HAP-1 (cell line): ENCODE measurements at places on chromosomes 12 and 14.

DNA sequence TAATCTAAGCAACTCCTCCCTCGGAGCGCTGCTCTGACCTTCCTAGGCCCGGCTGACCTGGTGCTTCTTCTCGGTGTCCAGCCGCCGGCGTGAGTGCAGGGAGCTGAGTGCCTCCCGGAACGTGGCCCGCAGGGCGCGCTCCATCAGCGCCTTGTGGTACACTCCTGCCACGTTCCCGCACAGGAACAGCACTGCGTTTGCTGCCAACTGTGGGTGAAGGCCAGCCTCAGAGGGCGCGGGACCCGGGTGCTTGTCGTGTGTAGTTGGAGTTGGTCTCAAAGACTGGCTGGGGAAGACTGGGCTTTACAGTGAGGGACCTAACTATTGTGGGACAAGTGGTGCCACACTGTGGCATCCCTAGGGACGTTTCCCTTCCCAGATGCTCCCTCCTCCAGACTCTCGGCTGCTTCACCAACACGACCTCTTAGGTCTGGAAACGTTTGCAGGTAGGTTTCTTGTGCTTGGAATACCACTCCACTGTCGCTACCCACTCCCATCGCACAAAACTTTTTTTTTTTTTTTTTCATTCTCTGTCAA lies 3.1 kb downstream of the ADCY4 start:
- no peak for DNase-seq

DNA sequence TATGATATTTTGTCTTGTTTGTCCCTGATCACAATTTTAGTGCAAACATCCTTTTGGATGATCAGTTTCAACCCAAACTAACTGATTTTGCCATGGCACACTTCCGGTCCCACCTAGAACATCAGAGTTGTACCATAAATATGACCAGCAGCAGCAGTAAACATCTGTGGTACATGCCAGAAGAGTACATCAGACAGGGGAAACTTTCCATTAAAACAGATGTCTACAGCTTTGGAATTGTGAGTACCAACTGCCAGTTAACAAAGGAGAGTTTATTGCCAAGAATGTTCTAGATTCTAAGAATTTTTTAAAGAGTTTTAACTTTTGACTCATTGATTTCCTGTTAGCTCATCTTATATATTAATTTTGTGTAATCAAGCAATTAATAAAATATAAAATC lies 55.4 kb downstream of the IRAK3 start:
- DNase-seq = no peak

- peak; percentile 60 for DNase-seq
Measured at GRCh38 chr12:95790917-95791849, 619 bp upstream of the NTN4 start.

DNA sequence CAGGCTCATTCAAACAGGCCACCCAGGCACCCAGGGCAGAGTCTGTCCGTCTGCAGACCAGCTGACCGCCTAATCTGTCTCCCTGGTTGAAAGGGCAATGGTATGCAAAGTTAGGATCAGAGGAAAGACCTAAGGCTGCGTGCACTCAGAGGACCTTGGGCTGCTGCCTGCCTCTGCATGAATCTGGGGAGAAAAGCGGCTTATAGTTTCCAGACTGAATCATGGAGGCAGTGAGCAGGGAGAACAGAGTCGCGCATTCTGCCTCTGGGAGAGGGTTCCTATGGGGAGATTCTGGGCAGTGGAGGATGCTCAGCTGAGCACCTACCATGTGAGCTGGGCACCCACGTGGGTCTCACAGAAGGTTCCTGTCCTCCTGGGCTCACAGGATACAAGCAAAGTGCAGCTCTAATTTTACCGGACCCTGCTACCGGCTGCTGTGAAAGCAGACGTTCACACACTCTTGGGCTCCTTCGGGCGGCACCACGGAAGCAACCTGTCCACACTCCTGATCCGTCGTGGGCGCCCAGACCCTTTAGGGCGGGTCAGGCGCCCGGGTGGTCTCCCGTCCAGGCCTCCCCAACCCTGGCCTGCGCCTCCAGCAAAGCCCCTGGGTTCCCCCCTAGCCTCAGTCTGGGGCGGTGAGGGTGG lies 772 bp downstream of the SCARB1 start:
- peak; percentile 26 for DNase-seq

- no peak for DNase-seq
Measured at GRCh38 chr14:76882651-76883050, 56.4 kb downstream of the LRRC74A start.

DNA sequence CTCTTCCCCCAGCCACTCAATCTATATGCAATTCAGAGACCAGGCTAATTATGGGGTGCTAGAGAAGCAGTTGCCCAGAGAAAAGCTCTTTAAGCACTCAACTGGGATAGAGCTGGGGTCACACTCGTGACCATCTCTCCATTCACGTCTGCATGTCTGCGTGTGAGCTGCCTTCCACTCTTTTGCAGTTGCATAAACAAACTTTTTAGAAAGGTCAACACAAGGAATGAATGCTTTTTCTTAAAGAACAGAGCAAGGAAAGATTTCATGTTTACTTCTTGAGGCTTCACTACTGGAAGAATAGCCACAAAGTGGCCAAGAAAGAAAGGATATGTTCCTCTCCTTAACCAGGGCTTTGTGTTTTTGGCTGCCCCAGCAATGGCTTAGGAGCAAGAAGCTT lies 151.1 kb downstream of the SAMD4A start:
- DNase-seq = no peak

DNA sequence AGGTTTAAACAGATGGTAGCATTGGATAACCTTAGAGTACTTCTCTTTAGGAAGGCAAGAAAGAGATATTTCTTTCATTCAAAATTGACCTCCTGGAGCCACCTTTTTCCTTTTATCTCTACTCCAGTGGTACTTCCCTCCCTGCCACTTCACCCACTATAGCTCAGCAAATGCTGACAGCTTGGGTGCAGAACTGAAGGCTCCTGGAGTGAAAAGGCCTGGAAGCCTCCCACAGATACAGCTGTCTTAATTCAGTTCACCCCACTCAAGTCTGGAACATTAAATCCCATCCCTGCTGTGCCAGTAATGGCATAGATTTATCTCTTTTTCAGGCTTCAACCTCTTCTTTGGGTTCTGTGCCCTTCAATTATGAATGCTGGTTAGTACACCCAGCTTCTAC lies 140.3 kb downstream of the NEDD1 start:
- DNase-seq = no peak

GRCh38 chr12:111425655-111426054 lies 19.9 kb downstream of the SH2B3 start:
- DNase-seq = no peak

DNA sequence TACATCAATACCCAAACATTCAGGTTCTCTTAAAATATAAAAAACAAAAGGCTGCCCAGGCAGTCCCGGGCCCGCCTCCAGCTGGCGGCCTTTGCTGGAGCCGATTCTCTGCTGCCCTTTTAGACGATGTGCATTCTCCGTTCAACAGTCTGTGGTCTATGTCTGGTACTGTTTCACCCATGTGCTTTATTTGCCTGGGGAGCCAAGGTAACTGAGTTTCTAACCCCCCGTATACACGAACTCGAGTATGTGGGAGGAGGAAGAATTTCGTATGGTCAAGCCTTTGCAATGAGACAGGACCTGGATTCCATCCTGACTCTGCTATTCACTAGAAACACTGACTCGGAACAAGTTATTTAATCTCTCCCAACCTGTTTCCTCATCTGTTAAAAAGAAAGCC lies 54.1 kb upstream of the GPR68 start:
- DNase-seq = no peak

GRCh38 chr14:104788161-104788818 lies 7.3 kb downstream of the AKT1 start:
- no peak for DNase-seq

DNA sequence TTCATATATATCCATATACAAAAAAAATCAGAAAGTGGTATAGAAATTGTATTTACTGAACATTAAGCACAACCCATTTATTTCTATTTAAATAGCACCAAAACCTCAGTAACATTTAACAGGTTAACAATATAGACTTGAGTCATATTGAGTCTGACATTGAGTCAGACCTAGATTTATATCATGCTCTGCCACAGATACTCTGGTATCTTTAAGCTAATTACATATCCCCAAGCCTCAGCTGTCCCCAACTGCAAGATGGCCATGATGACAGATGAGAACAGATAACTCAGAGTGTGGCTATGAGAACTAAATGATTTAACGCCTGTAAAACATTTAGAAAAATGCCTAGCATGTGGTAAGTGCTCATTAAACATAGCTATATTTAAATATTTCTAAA lies 40.3 kb downstream of the IFNG start:
- DNase-seq = no peak

DNA sequence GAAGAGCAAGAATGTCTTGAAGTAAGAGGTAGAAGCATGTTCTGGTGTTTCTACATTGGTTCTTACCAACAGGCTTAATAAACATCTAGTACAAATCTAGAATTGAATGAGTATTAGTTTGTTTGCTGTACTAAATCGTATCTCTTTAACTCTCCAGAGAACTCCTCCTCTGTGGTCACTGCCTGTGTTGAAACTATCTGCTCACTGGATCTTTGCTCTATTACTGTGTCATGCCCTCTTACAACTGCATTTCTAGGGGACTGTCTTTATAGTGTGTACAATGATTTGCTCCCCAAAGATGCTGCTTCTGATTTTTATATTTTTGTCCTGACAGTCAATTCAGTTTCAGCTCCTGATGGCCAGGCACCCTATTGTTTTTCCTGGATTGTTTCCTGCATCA lies 50.1 kb upstream of the E2F7 start:
- DNase-seq = no peak

GRCh38 chr14:92471919-92472318 lies 41.7 kb upstream of the RIN3 start:
- DNase-seq = no peak

GRCh38 chr12:47785036-47785886 lies 12.2 kb downstream of the SLC48A1 start:
- DNase-seq = no peak

GRCh38 chr12:22355011-22355580 lies 20.6 kb upstream of the ST8SIA1 start:
- DNase-seq = no peak

GRCh38 chr14:105165761-105166485 lies 2.7 kb downstream of the JAG2 start:
- no peak for DNase-seq

GRCh38 chr12:47388712-47389111 lies 309.0 kb upstream of the AMIGO2 start:
- no peak for DNase-seq

DNA sequence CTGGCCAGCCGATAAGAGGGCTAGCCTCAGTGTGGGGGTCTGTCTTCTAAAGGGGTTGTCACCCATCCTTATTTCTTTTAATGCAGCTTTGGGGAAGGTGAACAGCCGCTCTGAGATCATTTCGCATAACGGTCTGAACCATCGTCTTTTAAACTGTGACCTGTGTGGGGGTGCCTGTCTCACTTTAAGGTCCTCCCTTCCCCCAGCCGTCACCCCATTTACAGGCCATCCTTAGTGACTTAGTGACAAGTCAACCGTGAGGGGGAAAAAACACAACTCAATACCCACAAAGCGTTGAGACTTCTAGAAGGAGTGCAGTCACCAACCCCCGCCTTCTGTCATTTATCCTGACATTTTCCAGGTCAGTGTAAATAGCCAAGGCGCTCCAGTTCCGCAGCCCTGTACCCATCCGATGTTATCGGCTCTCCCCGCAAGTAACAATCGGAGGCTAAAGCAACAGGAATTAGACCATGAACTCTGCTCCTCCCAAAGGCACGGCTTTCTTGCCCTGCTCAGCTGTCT lies 505 bp upstream of the DENND5B start:
- peak; percentile 13 for DNase-seq

- DNase-seq = no peak
Measured at GRCh38 chr14:75752907-75753594, 92.0 kb downstream of the TTLL5 start.

GRCh38 chr14:32985866-32986265 lies 47.2 kb downstream of the NPAS3 start:
- DNase-seq = no peak

GRCh38 chr12:128079446-128079845 lies 187.5 kb upstream of the TMEM132C start:
- no peak for DNase-seq

DNA sequence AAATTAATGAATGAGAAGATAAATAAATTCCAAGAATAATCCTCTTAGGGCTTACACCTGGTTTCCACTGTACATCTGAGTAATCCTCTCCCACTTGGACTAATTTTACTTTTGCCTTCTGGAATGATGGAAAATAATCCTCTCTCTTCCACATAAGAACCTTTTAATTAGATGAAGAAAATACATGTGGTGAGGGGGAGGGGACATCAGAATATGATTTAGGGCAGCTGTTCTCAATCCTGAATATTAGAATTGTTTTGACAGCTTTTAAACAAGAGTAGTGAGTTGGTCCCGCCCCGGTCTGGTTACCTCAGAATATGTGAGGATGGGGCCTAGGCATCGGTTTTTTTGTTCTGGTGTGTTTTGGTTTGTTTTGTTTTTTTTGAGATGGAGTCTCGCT lies 51.5 kb downstream of the HECTD4 start:
- DNase-seq = no peak

DNA sequence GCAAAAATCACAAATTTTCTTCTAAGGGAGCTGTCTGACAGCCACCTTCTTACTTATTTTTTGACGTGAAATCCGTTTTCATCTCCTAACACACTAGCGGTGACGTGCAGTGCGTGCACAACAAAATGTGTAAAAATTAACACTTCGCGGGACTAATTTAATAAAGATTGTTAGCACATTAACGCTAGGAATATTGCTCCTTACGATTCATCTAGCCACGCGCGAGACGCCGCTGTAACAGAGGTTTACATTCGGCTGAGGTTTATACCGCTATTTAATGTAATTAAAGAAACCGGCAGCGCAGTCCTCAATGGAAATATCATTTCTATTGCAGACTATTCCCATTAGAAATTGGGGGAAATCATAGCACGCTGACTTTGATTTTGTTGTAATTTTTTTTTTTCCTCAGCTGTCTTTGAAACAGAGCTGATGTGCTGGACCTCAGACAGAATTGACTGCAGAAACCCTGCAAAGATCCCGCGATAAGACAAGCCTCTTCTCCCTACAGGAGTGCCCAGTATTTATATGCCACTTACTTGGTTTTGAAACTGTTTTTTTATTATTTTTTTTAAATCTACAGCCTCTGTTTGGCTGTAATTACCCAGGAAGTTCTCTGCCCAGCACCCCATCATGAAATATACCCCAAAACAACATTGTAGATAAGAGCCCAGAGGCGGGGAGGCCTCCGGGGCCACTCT lies 31.2 kb downstream of the BCL11B start:
- DNase-seq = no peak

DNA sequence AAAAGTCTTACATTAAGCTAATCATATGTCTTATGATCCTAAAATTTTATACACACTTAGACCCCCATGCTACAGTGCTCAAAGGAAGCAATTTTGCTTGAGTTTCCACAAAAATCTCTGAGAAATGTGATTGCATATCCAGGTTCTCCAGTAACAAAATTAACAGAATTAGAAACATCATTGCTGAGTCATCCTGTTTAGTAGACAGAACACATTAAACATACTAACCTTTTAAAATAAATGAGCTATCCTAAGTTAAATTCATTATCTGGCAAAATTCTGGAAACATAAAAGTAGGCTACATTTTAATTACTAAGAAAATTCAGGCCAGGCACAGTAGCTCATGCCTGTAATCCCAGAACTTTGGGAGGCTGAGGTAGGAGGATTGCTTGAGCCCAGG lies 94.7 kb downstream of the DENND5B start:
- no peak for DNase-seq

- no peak for DNase-seq
Measured at GRCh38 chr14:41570415-41571155, 36.1 kb upstream of the LRFN5 start.

- DNase-seq = no peak
Measured at GRCh38 chr12:88802096-88802706, 221.9 kb upstream of the KITLG start.
